ENCODE measurements at places on chromosomes 12 and 14.

DNA sequence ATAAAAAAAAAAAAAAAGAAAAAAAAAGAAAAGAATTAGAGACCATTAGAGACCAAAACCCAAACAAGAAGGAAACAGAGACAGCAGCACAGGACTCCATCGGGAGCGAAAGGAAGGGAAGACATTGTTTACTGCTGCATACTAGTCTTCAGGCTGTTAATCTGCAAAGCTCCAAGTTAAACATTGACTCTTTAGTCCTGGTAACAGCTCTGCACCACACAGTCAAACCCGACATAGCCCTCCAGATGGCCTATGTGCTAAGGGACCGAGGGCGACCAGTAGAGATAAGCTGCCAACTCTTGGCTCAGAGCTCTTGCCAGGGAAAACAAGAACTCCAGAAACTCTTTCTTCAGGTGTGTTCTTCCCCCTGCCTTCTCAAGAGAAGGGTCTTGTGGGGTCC is 7.8 kb downstream of the P2RX4 start:
- no peak for DNase-seq

GRCh38 chr12:118353721-118354120 is 19.0 kb downstream of the TAOK3 start:
- no peak for DNase-seq

- no peak for DNase-seq
Measured at GRCh38 chr14:64929014-64929359, 13.6 kb downstream of the GPX2 start.

GRCh38 chr14:20683891-20684661 is at the start of gene RNASE4:
RNASE4 (plus strand) TSS chr14:20684560; CDS start chr14:20699372, 14,812 bp downstream.
- peak; percentile 90 for DNase-seq

GRCh38 chr14:69049675-69050074 is 70.6 kb upstream of the ACTN1 start:
- DNase-seq = no peak

DNA sequence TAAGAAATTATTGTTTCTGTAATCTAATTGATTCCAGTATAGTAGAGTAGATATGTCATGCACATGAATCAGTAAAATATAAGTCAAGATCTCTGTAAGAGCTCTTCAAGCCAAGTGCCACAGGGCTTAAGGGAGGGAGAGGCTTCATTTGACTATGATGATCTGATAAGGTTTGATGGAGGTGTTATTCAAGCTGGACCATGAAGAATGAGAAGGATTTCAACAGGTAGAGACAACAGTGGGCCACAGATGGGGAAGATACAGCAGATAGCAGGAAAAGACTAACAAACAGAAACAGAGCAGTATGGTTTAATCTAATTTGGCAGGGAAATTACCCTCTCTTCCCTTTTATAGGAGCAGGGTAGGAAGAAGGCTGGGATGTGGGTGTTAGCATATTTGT is 40.6 kb upstream of the FKBP4 start:
- DNase-seq = no peak

Measured in pons (tissue), 1 donor.